ENCODE measurements at places on chromosomes 3 and 15.

GRCh38 chr3:125313060-125313635, 62.0 kb downstream of the ZNF148 start:
- peak; percentile 23 for DNase-seq

DNA sequence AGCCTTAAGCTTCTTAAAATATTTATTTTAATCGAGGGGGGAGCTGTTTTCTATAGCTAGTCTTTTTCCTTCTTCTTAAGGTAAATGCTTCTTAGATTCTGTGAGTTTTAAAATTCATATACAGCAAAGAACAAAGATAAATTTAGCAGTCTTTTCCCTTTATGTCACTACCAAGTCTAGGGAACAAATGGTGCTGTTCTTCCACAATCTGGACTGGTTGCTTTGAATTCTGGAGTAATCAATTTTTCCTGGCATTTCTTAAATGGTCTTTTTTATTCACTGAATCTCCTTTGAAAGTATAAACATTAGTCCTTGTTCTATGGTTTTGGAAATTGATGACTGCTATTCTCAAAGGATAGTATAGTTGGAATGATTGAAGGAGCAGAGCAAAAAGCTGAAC, 82.8 kb downstream of the CHL1 start:
- no peak for DNase-seq

DNA sequence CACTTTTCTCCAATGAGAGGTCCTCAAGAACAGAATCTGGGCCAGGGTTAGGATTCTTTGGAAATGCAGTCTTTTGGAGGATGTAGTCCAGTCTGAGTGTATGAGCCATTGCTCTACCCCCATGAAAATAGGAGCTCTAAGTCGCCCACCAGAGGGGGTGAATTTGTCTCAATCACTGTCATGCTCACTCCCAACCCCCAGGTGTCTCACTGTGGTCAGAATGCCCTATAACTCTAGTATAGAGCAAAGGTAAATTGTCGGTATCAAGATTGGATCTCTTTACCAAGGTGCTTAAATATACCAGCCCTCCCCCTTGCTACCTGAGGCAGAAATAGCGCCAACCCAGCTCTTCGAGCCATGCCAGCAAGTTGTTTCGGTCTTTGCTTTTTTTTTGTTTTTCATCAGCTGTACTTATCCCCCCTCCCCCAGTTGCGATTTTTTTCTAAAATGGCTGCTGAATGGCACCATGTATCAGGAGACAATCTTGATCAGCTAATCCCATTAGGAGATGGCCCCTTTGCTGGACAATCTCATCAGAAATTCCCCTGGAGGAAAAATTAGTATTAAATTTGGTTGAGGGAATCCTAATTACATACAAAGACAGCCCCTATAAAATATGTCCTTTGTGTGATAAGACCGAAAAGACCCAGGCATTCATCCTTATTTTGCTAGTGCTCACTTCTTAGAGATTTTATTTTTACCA, 130.7 kb downstream of the EBLN2 start:
- DNase-seq: no peak

DNA sequence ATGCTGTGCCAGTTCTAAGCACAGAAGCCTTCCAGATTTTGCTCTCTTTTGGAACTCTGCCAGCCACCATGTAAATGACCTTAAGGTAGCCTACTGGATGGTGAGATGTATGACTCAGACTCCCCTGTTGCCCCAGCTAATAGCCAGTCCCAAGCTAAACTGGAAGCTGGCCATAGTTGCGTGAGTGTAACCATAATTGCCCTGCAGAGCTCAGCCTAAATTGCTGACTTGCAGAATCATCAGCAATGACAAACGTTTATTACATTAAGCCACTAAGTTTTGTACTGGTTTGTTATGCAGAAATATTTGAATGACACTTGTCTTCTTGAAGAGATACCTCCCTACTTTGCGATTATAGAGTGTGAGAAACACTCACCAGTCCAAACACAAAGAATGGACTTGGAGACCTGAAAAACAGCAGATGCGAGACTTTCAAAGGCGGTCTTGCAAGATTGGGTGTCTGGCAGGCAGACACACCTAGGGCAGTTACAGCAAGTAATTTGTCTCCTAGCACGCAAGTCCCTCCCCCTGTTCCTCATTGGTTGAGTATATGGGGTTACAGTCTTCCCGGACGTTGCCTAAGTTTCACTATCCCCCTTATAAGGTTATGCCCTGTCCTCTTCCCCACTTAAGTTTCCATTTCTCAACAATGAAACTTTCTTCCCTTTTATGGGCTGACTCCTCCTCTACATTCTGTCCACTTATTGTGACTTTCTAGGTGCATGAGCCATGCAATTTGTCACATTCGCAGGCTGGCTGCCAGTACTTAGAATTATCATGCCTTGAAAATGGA, 83.6 kb upstream of the XCR1 start:
- peak; percentile 68 for DNase-seq

DNA sequence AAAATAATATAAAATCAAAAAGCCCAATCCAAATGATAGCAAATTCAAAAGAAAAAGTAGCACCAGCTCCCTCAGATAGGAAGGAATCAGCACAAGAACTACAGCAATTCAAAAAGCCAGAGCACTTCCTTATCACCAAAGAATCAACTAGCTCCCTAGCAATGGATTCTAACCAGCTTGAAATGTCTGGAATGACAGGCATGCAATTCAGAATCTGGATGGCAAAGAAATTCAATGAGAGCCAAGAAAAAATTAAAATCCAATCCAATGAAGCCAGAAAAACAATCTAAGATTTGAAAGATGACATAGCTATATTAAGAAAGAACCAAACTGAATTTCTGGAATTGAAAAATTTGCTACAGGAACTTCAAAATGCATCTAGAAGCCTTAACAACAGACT, 1334.4 kb upstream of the ALCAM start:
- DNase-seq: no peak

- peak; percentile 83 for DNase-seq
Measured at GRCh38 chr15:65312400-65312916, 8.0 kb downstream of the RNU5B-1 start.

GRCh38 chr3:8968375-8968882, 5.2 kb upstream of the RAD18 start:
- DNase-seq: no peak

GRCh38 chr3:23546181-23546580, 259.6 kb upstream of the UBE2E1 start:
- no peak for DNase-seq

- peak; percentile 63 for DNase-seq
Measured at GRCh38 chr3:178325330-178325729, 210.9 kb upstream of the KCNMB2 start.

GRCh38 chr3:141019244-141019643, 31.9 kb upstream of the SPSB4 start:
- no peak for DNase-seq

DNA sequence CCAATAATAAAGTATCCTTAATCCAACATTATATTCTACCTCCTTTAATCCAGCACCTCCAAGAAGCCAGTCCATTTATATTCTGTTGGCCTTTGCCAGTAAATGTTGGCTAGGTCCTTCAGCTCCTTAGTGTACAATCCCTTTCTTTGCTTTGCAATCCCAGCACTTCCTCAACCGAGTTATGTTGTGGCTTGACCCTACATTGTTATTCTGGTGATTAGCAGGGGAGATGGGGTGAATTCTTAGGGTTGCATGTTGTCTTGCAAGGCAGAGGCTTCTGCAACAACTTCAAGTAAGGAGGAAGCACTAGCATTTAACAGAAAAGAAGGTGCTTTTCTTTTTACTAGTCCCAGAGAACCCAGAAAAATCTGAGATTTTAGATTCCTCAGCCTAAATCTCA, 127.2 kb downstream of the CD47 start:
- DNase-seq: no peak

DNA sequence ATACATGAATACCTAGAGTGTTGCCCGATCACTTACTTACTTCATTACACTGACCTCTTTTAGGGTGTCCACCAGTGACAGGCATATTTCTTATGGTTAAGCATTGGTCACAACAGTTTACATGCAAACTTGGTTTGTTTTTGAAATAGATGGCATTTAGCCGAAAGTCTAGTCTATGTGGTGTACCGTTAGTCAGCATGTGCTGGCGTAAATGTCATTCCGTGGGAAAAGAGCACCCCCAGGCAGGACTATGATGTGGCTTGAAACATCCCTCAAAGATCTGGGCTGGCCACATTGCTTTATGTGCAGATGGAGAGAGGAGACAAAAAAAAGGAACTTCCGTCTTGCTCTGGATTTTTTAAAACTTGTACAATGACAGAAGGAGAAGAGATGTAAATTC, 357.0 kb upstream of the ICE2 start:
- DNase-seq: no peak

- DNase-seq: peak; percentile 53
Measured at GRCh38 chr3:42117175-42118008, 26.2 kb downstream of the TRAK1 start.

DNA sequence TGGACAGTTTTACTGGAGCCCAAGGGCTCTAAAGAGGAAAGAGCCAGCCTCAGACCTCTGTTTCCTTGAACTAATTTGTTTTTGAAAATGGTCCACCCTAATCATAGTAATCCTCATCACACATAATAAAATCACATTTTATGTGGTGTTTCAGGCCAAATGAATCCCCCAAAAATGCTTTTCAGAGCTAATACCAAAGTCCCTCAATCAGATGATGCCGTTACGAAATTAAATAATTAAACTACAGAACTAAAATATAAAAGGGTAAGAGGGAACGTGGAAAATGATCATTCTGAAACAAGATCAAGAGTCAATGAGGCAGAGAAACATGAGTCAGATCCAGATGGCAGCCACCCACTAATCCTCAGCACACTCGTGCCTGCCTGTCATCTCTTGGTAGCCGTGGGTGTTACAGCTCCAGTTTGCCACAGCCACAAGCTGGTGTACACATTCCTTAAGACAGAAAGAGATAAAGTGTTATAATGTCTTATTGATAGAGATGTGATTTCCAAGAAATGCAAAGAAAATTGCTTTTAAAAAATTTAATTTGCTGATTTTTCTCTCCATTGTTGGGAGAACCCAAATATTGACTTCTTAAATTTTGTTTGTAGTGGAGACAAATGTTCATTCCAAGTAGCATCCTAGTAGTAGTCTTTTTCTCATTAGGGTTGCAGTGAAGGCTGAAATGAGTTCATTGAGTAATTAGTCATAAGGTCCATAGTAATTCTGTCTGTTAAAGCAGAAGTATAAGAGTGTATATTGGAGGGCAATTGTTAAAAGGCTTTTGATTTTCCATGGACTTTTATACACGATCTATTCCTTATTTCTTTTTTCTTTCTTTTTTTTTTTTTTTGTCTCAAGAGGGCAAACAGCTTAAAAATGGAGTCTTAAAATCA, 104.2 kb downstream of the AGBL1 start:
- peak; percentile 75 for DNase-seq

DNA sequence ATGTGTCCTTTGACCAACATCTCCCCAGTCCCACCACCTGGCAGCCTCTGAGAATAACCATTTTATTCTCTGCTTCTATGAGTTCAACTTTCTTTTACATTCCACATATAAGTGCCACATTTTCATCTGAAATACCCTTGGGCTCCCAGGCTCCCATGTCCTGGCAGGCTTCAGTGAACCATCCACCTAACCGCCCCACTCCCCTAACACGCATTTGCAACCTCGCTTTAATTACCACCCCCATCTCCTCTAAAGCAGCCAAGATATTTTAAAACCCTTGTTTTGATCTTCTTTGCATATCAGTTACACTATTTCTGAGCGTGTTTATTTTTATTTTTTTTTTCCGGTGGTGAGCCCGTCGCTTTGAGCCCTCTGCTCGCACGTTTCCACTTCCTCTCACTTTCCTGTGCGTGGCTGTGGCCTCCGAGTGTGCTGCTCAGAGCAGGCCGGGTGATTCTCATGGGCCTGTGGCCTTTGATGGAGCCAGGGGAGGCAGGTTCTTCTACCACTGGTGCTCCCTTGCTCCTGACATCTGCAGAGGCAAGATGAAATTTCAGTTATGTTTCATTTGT, 195.4 kb upstream of the LPP start:
- DNase-seq: no peak

Data from muscle of leg (tissue), 16 donors.